ENCODE measurements at places on chromosomes 12 and 14. TPM values are rescaled to one million over a fixed set of nuclear protein-coding genes. Genes with fewer than 3 reads are reported as not detected.

TTC6 gene
- 0.24 TPM for polyA plus RNA-seq

ZDHHC22 gene
- polyA plus RNA-seq, result 0.79 TPM

RASAL1 gene
- 8.2 TPM for polyA plus RNA-seq

- DNase-seq, result no peak
Measured at GRCh38 chr12:67357376-67358125, 88.4 kb downstream of the CAND1 start.

CNTN1 gene
- 37.6 TPM for polyA plus RNA-seq

DNA sequence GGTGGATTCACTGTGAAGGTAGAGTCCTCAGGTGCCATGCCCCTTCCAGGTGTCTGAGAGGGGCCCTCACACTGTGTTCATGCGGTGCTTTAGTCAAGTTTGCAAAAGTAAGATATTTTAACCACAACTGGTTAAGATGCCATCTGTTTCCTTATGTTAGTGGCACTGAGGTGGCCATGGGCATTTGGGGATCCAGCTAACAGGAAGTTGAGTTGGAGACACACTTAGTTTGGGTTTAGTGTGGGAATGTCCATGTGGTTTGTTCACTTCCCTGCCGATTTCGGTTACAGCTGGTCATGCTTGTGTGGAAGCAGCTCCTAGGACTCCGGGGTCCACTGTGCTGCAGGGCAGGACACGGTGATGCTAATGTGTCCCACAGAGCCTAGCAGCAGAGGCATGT lies 17.3 kb upstream of the ABHD12B start:
- no peak for DNase-seq

GRCh38 chr12:12216349-12217017 lies 50.4 kb downstream of the LRP6 start:
- no peak for DNase-seq

DNA sequence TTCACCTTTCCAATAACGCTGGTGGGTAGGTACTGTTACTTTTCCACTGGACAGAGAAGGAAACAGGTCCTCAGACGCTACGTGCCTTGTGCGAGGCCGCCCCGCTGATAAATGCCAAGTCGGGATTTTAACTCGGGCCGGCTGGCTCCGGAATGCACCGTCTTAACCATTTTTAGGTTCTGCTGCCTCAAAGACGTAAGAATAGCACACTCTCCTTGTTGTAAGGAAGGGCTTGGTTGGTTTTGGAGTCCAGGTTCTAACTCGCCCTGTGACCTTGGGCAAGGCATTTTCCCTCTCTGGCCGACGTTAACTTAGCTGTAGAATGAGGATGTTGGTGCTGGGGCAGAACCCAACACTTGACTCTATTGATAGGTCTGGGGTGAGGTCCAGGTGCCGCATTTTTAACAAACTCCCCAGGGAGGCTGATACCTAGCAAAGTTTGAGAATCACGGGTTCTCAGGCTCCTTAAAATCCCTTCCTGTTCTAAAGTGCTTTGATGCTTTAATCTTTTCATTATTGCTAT lies 814 bp downstream of the ANKRD13A start:
- no peak for DNase-seq
